Activated CD4-positive, alpha-beta T cell treated with anti-CD3 and anti-CD28 coated beads for 24 hours (primary cell): ENCODE measurements at places on chromosomes 7 and 10.
A peak's percentile ranks its signal among the peaks of the same experiment; 100 is the strongest.

- no peak for DNase-seq
Observed at GRCh38 chr7:107179326-107180164, 10.7 kb downstream of the HBP1 start.

DNA sequence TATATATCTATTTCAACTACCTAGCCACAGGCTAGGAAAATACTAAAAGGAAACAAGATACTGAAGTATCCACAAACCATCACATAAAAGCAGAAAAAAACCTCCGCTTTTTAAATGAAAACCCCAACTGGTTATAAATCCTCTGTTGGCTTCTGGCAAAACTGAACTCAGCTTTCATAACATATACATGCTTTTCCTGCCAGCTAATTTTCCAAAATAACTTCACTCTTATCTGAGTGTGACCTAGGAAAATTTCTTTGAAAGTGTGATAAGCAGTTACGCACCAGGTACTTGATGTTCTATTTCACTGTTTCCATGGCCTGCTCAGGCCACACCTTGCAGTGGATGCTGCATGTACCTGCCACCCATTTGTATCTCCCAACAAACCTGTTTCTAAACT is 11.8 kb downstream of the FAM3C start:
- DNase-seq: no peak

DNA sequence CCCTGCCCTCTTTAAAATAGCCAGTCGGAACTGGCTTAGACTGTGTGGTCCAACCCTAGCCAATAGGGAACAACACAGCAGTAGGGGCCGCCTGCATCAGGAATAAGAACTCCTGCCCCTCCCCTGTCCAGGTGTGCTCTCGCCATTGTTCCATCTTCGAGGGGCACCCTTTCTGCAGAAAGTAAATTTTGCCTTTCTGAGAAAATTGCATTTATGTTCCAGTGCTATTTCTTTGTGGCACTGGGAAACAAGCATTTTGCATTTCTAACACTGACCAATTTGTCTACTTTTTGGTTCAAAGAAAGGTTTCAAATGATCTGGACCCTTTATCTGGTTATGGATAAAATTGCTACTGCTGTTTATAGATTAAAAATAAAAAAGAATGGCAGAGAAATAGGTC is 90.2 kb upstream of the AGBL3 start:
- no peak for DNase-seq

DNA sequence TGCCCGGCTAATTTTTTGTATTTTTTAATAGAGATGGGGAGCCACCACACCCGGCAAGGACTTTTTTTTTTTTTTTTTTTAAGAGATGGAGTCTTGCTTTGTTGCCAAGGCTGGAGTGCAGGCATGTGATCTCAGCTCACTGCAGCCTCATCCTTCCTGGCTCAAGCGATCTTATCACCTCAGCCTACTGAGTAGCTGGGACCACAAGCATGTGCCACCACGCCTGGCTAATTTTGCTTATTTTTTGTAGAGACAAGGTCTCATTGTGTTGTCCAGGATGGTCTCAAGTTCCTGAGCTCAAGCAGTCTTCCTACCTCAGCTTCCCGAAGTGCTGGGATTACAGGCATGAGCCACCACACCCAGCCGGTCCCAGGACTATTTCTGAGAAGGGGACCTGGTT is 9.3 kb upstream of the MCU start:
- no peak for DNase-seq

GRCh38 chr7:15853832-15854470 is 167.5 kb upstream of the MEOX2 start:
- no peak for DNase-seq

GRCh38 chr7:84137812-84138211 is 56.8 kb downstream of the SEMA3A start:
- no peak for DNase-seq

GRCh38 chr10:33252794-33253203 is 81.7 kb downstream of the NRP1 start:
- DNase-seq: no peak

DNA sequence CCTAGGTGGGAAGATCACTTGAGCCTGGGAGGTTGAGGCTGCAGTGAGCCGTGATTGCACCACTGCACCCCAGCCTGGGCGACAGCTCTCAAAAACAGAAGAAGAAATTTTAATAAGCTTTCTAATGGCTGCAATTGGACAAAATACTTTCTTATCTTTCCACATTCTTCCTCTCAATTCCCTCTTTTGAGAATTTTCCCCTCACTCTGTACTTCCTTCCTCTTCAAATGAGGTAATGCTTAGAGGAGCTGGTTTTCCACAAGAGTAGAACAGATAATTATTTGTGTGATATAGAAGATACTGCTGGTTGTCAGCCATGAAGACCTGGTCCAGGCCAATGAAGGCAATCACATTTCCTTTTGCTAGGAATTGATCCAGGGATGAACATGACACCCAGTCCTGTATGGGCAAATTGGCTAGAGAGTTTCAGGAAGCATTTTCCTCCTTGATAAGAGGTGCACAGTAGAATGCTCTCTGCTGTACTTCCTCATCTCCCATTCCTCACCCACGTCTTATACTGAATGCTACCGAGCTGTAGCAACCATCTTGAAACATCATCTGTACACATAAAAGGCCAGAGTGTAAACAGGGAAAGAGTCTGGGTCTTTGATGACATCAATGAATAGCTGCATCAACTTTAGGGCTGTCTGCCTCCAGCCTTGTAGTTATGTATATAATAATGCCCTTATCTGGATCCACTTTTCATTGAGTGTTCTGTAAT is 103.9 kb downstream of the CDK6 start:
- DNase-seq: no peak

DNA sequence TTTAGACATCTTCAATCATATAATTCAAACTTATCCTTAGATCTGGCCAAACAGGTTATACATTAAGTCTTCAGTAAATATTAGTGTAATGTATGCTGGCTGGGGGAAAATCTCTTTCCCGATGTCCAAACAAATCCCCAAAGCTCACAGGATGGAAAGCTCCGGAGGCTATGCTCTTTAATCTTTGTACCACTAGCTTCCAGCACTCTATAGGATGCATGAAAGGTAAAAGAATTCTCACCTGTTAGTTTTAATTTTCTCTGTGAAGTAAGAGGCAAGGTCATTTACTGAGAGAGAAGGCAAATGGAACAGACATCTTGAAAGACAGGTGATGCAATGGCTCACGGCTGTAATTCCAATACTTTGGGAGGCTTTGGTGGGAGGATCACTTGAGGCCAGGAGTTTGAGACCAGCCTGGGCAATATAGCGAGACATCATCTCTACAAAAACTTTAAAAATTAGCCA is 99.8 kb upstream of the KIF5B start:
- DNase-seq: no peak

GRCh38 chr10:52256832-52257691 is 57.0 kb upstream of the DKK1 start:
- DNase-seq: no peak

GRCh38 chr7:155590215-155591018 is 44.1 kb upstream of the CNPY1 start:
- DNase-seq: no peak

GRCh38 chr7:20514364-20514763 is 101.1 kb upstream of the ABCB5 start:
- no peak for DNase-seq

- no peak for DNase-seq
Observed at GRCh38 chr10:29784175-29784773, 149.5 kb upstream of the SVIL start.

DNA sequence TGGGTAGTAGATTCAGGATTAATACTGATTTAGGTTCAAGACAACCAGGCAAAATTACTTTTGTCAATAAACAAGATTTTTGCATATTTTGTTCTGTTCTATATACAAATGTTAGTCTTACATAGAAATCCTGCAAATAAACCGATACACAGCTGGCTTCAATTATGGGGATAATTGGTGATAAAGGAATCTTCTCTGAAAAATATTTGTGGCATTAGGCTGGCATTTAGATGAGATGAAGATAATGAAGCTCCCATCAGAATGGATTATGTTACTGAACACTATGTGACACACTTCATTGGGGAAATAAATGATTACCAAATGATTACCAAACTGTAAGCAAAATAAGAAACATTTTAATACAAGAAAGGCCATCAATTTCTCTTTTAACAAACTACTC is 65.8 kb downstream of the NT5C2 start:
- DNase-seq: no peak

DNA sequence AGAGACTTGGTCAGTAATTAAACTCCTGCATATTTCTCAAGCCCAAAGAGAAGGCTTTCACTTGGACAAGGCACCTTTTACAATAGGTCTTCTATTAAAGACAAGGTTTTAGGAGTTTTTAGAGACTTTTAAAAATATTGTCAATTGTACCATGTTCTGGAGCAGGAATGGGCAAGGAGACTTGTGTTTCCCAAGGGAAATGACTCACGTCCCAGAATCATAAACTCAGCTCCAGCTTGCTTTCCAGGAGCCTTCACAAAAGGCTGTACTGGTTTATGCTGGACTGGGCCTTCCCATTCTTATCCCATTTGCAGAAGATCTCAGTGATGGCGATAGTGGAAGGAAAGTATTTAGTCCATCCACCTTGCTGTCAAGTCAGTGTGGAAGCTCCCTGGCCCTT is 7.8 kb upstream of the GLI3 start:
- DNase-seq: no peak

GRCh38 chr7:47473499-47474210 is 108.3 kb downstream of the TNS3 start:
- no peak for DNase-seq

DNA sequence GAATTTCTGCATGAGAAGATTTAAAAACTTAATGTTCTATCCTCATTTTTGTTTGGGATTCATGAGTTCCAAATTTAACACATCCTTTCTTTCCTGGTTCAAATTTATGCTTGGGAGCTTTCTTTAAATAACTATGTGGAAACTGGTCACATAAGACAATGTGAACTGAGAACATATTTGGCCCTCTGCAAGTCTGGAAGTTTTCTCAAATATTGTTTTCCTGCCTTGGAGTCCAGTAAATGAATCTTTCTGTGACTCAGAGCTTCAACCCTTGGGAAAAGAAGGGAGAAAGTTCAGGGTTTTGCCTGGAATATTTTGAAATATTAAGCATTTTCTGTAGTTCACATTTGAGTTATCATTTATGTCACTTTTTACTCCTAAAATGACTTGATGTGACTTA is 559.0 kb upstream of the NRP1 start:
- no peak for DNase-seq

DNA sequence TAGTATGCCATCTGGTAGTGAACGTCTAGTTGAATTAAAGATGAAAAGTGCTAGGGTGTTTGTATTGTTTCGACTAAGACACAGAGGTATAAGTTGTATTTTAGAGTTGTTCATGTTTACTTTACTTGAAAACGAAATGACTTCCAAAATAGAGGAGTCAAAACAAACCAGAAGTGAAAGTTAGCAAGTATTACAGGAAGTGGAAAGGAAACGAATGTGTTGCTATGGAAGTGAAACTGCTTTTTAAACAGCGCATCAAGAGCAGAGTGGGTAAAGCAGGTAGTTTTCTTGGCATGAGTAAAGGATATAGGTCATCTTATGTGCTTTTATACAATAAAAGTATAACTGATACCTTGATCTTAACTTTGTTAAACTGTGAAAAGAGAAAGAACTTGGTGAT is 20.0 kb upstream of the GALNTL5 start:
- no peak for DNase-seq

DNA sequence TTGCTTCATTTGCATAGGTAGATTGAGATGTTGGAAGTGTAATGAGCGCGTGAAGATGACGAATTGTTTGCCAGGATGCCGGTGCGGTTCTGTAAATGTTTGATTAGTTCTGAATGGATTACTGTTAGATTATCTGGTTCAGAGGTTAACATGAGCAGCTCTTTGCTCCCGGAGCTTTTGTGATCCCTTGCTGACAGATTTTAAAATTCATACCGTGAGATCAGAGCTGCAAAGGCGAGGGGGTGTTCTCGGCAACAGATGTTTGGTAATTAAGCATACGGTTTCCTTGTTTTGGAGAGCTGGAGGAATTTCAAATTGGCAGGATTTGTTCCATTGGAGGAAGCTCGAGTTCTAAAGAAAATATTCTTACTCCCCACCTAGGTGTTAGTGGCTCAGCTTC is 237.8 kb upstream of the GPR26 start:
- no peak for DNase-seq

- DNase-seq: no peak
Observed at GRCh38 chr10:20776384-20777118, 120.6 kb downstream of the NEBL start.

DNA sequence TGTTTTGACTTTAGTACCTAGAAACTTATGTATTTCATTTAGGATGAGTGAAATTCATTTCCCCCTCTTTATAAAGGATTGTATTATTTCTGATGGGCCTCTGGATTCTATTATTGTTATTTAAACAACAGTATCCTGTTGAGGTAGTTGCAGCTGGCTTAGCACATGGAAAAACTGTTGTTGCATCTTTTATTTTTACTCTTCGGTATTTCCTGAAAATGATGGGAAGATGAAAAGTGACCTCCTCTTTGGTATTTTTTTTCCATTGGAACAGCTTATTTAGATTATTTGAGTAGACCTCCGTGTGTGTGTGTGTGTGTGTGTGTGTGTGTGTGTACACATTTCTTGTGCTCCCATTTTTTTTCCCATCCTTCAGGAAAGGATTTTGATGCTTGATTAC is 129.8 kb downstream of the PRKG1 start:
- DNase-seq: no peak

DNA sequence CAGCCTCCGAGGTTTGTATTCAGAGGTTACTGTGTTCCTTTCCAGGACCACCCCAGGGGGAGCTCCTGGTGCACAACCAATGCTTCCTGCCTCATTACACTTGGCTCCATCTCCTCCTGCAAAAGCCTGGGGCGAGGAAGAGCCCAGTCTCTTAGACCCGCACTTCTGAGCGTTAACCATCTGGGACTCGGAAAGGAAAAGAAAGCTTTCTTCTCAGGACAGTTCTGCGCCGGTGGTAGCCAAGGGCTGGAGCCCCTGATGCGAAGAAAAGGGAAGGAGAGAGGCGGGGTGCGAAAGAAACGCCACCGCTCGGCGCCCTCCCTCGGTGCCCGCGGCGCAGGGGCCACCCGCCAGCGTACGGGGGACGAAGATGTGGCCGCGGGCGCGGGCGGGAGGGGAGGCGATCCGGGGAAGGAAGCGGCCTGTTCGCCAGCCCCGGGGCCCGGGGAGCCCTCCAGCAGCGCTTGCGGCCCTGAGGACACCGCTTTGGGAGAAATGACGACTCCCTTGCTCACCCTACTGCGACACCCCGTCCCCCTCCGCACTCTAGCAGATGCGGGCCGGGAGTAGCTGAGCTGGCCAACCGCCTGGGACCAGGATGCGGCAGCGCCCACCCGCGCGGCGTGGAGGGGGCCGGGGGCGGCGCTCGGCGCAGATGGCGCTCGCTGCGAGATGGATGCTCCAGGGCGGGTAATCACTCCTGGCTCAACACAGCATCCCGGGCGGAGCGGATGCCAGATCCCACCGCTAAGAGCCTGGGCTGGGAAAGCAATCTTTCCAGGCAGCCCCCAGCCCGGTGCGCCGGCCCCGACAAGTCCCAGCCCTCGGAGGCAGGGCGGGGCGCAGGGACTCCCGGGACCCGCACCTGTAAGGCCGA is 1.3 kb downstream of the NRCAM start:
- peak; percentile 2 for DNase-seq

- no peak for DNase-seq
Observed at GRCh38 chr7:30526163-30526562, 21.5 kb upstream of the GGCT start.

- DNase-seq: no peak
Observed at GRCh38 chr7:80816806-80817205, 102.0 kb downstream of the SEMA3C start.

- peak; percentile 3 for DNase-seq
Observed at GRCh38 chr7:110090110-110090820, 1000.7 kb upstream of the LRRN3 start.
